C1 segment of cervical spinal cord (tissue), 14 donors: ENCODE measurements at places on chromosomes 4 and X.

DNA sequence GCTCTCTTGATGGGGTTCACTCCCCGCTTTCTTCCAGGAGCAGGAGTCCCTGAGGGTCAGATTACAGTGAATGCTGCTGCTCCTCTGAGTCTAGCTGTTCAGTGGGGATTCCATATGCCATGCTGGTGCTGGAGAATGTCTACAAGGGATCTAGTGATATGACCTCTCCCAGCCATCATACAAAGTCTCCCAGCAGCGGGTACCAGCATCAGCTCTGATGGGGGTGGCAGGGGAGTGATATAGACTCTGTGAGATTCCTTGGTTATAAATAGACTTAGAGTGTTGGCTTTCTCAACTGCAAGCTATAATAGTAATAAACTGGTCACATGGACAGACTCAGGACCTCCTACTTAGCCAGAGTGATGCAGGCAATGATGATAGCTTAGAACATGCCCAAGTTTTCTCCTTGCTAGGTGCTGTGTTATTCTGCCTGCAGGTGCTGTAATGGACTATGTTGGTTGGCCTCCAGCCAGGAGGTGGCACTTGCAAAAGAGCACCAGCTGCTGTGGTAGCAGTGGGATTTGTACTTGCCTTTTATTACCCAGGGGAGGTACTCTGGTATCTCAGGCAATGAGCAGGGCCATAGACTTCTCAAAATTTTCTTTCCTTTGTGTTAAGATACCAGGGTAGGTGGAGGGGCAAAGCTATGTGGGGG lies 202.9 kb downstream of the CHIC1 start:
- no peak for DNase-seq

DNA sequence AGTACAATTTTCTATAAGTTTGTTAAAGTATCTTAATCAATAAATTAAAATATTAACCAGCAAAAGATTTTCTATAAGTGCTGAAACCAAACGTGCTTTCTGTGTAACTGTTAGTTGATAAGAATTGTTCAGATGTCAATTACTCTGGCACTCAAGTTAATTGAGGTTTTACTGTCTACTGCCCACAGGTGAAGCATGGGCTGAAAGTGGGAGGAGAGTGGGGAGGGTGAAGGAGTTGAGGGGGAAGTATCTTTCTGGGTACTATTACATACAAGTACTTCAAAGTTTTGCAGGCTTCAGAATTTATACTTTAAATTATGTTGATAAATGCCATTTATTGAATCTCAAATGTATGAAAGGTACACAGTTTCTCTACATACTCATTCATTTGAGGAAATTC lies 19.1 kb upstream of the CXCL3 start:
- DNase-seq = no peak

- DNase-seq = no peak
Observed at GRCh38 chr4:34417160-34417559, 1827.2 kb downstream of the ARAP2 start.

GRCh38 chr4:112199041-112199440 lies 32.5 kb upstream of the AP1AR start:
- no peak for DNase-seq

DNA sequence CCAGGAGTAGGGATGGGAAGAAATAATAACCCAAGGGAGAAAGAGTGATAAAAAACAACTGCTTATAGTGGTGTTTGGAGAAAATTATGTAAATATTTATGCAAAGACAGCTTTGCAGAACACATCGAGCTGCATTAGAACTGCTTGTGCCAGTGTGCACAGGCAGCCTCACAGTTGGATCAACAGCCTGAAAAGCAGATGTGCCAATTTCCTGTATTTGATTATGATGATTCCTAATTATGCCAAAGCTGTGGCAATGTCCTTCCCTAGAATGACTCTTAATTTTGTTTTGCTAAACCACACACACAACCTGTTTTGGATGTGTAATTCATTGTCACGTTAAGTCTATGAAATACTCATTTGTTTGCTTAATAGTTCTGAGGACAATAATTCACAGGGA lies 30.6 kb upstream of the ANTXR2 start:
- DNase-seq = no peak

DNA sequence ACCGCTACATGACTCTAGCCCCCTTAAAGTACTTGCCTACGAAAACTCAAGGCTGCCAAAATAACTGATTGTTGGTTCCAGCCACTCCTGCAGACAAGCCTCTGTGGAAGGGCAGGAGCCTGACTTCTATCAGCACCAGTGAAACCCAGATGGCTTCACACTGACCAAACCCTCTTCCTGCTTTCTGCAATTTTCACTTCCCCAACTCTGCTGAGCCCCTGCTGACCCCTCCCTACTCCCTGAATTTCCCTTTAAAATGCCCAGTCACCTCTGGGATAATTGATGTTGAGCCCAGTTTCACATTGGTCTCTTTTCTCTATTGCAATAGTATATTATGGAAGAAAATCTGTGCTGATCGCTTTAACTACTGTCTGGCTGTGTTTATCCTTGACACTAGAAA lies 61.6 kb upstream of the STS start:
- no peak for DNase-seq

GRCh38 chr4:73066928-73067327 lies 2.6 kb downstream of the COX18 start:
- DNase-seq = no peak

GRCh38 chr4:94463771-94464170 lies 12.0 kb downstream of the PDLIM5 start:
- no peak for DNase-seq

DNA sequence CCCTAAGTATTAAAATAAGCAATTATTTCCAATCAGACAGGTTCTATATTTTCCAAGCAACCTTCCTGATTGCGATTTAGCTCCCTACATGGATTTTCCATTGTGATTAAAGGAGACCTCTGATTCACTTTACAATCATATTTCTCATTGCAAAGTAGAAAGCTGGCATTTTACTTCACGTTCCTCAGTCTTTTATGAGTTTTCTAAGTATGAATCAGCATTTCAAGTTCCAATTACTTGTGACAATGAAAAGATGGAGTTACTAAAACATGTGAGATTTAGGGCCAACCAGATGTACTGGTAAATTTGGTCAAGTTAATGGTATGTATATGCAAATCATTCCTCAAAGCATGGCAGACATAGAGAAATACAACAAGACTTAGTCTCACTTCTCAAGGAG lies 206.2 kb downstream of the KCNIP4 start:
- no peak for DNase-seq

GRCh38 chr4:178693816-178694215 lies 1251.6 kb upstream of the AGA start:
- no peak for DNase-seq
